ENCODE measurements at places on chromosomes 3 and 15. TPM values are rescaled to one million over a fixed set of nuclear protein-coding genes. Genes with fewer than 3 reads are reported as not detected.

GRCh38 chr3:51963951-51964451 is 3.3 kb downstream of the PCBP4 start:
- DNase-seq, result no peak

DNA sequence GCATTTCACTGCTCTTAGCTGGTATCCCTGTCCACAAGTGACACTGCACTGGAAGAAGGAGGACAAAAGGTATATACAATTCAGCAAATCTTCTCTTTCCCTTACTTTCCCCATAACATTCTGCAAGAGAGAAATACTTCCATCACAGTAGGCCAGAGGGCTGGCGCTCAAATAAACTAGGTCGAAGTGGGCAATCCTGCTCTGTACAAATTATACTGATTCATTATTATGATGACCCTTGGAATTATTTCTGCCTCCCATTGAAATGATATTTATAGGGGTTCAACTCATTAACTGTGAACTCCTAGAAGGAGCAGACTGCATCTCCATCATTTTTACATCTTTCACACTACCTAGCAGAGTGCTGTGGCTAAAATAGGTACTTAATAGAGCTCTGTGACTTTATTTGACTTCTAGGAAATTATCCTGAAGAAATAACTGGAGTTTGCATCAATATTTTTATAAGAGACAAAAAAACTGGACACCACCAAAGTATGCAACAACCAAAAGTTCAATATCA is 80.7 kb downstream of the ADAMTS9 start:
- no peak for DNase-seq

DNA sequence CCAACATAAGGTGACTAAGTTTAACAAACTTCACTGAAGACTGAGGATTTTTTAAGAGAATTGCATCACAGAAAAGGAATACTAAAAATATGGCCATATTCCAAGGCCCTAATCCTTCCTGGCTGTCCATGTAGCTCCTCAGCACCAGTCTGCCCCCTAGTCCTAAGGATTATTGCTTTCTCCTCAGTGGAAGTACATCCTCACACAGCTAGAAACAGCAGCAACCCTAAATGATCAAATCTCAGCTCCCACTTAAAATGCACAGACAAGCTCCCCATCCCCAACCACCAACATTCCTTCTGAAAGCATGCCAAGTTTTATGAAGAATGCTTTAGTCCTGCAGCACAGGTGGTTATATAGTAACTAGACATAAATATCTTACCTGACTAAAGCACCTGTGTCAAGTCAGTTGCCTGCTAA is 14.7 kb downstream of the ST3GAL6 start:
- DNase-seq, result no peak

FBXL22 gene
- 0.20 TPM for total RNA-seq

TMEM44 gene
- total RNA-seq, result 48.6 TPM

CPN2 gene
- total RNA-seq, result not detected
